ENCODE measurements at places on chromosomes 11 and 22.

DNA sequence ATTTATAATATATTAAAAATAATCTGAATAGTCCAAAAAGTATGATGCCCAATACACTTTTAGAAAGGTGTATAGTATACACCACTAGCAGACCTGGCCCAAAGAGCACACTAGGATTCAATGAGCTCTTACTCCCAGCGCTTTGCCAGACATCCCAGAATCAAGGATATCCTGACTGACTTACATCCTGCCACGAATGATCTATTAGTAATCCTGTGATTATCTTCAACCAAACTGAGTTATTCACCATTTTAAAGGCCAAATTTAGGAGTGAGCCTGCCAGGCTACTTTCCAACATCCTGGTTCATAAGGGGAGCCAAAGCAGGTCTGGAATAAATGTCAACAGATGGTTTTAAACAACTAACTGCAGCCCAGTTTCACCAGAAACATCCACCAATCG, 60.8 kb upstream of the FAM181B start:
- DNase-seq = no peak

- DNase-seq = no peak
Measured at GRCh38 chr11:27427183-27427980, 45.2 kb downstream of the LGR4 start.

- no peak for DNase-seq
Measured at GRCh38 chr11:69465236-69466000, 16.0 kb upstream of the LINC01488 start.

DNA sequence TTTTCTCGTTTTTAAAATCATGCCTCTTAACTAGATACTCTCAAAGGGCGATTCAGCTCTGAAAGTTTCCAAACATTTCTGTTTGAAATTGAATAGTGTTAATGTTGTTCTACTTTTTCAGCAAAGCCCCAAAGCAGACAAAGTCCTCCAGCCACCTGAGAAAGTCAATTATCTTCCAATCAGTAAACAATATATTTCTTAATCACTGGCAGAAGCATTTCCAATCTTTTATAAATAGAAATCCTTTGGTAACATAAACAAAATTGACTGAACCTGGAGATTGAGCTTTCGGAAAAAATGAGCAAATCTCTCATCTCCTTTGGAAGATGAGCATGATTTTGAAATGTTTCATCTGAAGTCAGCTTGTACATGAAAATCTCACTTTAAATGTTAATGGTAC, 84.4 kb upstream of the FIBIN start:
- no peak for DNase-seq
